ENCODE measurements at places on chromosomes 1 and 21.

DNA sequence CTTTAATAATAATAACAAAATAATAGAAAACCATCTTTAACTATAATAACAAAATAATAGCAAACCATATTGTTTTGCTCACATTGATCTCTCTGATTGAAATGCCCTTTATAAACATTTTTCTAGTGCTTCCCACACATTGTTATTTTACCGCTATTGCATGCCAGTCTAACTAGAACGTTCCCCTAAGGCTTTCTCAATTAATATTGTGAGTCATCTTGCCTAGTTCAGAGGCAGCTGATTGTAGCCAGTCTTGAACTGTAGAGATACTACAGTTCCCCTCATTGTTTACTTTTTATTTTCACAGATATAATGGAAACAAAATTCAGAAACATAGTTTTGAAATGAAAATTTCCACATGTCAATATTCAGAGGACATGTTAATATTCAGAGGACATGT lies 192.3 kb upstream of the ADGRL4 start:
- no peak overlapping the region for H3K4me3 ChIP-seq
- no peak for DNase-seq
- no peak overlapping the region for H3K27ac ChIP-seq
- H3K36me3 ChIP-seq = no peaks in the 10 kb centered on the region
- H3K27me3 ChIP-seq = no peaks in the 10 kb centered on the region

- H3K27ac ChIP-seq = no peak overlapping the region
- no peak overlapping the region for H3K4me3 ChIP-seq
- DNase-seq = no peak
- peaks cover 1% of the 10 kb centered on the region for H3K4me1 ChIP-seq
These were observed 51.2 kb downstream of the IL23R start for GRCh38 chr1:67217417-67217816.

DNA sequence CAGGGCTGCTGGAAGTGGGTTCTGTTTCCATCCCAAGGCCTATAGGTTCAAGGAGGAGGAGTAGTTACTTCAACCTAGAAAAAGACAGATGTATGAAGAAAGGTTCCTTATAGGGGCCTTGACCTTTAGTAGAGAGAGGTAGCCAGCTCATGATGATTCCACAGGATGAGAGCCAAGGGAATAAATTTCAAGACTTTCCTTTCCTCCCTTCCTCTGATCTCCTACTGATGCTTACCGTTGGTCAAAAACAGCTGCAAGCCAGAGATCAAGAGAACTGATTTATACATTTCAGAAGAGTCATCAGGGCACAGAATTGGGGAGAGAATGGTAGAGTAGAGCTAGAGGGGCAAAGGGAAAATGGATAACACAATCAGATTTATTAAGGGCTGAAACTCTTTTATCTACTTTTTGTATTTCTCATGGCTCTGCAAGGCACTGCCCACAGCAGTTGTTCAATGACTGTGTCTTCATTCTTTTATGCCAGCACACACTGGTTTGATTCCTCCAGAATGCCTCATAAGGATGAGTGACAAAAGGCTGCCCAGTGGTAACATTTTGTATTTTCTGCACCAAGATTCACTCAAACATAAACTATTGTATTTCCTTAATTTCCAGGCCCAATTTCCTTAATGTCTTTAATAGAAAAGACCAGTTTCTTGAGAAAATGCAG lies 37.4 kb downstream of the AK5 start:
- no peak overlapping the region for H3K27ac ChIP-seq
- no peaks in the 10 kb centered on the region for H3K36me3 ChIP-seq
- no peaks in the 10 kb centered on the region for H3K4me1 ChIP-seq
- no peak for DNase-seq
- H3K4me3 ChIP-seq = no peak overlapping the region
- H3K27me3 ChIP-seq = no peaks in the 10 kb centered on the region

GRCh38 chr21:42191696-42192595 lies 27.0 kb upstream of the ABCG1 start:
- no peak for DNase-seq
- no peaks in the 10 kb centered on the region for H3K27me3 ChIP-seq
- no peak overlapping the region for H3K27ac ChIP-seq
- no peaks in the 10 kb centered on the region for H3K36me3 ChIP-seq

DNA sequence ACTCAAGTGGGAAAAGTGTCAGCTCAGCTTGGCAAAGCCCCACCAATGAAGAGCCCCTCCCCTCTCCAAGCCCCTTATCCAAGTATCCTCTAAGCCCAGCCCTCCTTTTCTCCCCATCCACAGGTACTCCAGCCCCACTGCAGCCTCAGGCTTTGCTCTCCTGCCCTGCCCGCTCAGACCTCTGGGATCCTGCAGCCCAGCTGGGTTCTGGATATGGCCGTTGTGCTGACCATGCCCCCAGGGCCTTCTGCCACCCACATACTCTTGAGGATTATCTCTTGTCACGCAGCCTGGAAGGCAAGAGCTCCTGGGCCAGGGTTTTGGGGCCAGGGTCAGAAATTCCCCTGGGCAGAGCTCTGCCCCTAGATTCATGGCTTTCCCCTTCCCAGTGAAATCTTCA lies 4.7 kb downstream of the SHISA4 start:
- peaks cover 17% of the 10 kb centered on the region for H3K4me1 ChIP-seq
- H3K27me3 ChIP-seq = peaks cover 19% of the 10 kb centered on the region
- no peaks in the 10 kb centered on the region for H3K36me3 ChIP-seq

DNA sequence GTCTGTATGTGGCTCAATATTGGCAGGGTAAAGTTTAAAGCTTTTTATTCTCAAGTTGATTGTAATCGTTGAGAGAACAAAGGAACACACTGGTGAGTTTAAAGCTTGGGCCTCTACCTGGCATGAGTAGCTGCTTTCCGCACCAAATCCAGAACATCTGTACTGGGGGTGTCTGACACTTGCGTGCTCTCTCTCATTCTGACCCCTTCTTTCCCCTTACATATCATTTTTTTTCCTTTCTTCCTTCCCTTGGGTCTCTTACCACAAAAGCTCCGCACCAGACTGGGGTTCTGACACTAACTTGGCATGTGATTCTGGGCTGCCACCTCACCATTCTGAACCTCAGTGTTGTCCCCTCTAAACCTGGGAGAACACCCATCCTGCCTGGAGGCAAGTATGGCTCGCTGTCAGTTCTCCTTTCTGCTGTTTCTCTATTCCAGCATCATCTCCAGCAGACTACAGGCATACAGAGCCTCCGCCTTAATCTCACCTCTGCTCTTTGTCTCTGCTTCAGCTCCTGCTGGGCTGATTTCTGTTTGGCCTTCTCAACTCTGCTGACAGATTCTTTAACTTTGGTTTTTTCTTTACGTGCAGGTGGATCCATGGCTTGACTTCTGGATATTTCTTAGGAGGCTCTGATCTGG lies 859 bp upstream of the ERMAP start:
- peak overlapping the region; percentile 87 for H3K27ac ChIP-seq
- no peaks in the 10 kb centered on the region for H3K36me3 ChIP-seq
- H3K4me3 ChIP-seq = no peak overlapping the region
- H3K27me3 ChIP-seq = no peaks in the 10 kb centered on the region
- H3K4me1 ChIP-seq = peaks cover 17% of the 10 kb centered on the region
- DNase-seq = no peak

- no peaks in the 10 kb centered on the region for H3K4me1 ChIP-seq
- no peaks in the 10 kb centered on the region for H3K27me3 ChIP-seq
- DNase-seq = no peak
- no peak overlapping the region for H3K27ac ChIP-seq
- no peak overlapping the region for H3K4me3 ChIP-seq
These were observed 285.3 kb upstream of the VAMP3 start for GRCh38 chr1:7485826-7486225.

DNA sequence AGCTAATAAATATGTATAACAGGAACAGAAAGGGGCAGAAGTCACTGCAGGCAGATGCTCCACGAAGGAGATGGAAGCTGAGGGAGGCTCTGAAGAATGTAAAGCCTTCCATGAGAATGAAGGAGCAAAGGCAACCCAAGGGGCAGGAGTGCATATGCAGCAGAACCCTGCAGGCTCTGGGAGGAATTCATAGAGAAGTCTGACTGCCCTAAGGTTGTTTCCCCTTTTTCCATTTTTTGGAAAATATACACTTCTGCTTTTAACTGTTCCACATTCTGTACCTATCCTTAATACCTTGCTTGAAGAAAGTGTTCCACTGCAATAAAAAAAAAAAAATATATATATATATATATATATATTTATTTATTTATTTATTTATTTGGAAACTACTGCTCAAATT lies 69.6 kb downstream of the CD34 start:
- H3K27me3 ChIP-seq = no peaks in the 10 kb centered on the region
- peaks cover 18% of the 10 kb centered on the region for H3K36me3 ChIP-seq
- H3K27ac ChIP-seq = no peak overlapping the region
- peaks cover 77% of the 10 kb centered on the region for H3K4me1 ChIP-seq
- DNase-seq = no peak

DNA sequence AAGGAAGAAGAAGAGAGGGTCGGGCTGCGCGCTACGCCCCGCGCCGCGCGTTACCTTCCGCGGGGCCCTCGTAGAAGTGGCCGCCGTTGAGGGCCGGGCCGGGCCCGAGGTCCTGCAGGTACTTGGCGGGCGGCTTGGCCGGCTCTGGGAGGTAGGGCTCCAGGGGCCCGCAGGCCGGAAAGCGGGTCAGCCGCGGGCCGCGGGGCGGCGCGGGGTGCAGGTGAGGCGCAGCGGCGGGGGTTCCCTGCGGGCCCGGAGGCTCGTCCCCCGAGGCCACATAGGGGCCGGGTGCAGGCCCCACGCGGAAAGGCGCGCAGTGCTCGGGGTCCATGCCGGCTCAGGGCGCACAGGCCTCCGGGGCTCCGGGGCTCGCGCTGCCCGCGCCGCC lies 196 bp downstream of the ALX3 start:
- peaks cover 28% of the 10 kb centered on the region for H3K27me3 ChIP-seq
- H3K4me1 ChIP-seq = peaks cover 28% of the 10 kb centered on the region
- H3K36me3 ChIP-seq = no peaks in the 10 kb centered on the region
- H3K4me3 ChIP-seq = no peak overlapping the region
- no peak overlapping the region for H3K27ac ChIP-seq

DNA sequence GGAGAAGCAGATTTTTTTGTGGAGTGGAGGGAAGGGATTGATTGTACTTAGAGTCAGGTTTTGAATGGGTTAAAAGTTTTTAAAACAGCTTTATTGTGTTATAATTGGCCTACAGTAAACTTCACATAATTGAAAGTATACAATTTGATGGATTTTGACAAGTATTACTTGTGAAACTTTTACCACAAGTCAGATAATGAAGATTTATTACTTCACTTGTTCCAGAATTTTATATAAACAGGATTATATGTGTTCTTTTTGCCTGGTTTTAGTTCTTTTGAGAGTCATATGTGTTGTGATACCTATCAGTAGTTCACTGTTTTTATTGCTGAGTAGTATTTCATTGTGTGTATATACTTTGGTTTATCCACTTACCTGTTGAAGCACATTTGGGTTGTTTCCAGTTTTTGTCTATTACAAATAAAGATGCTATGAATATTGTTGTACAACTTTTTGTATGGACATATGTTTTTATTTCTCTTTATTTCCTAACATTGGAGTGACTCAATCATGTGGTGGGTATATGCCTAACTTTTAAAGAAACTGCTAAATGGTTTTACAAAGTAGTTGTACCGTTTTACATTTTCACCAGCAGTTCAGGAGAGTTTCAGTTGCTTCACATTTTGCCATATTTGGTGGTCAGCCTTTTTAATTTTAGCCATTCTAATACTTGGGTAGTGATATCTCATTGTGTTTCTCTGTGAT lies 71.0 kb downstream of the DYRK1A start:
- DNase-seq = no peak
- no peak overlapping the region for H3K4me3 ChIP-seq
- H3K4me1 ChIP-seq = peaks cover 90% of the 10 kb centered on the region
- no peaks in the 10 kb centered on the region for H3K36me3 ChIP-seq

GRCh38 chr1:190172651-190173430 lies 304.8 kb downstream of the BRINP3 start:
- no peak for DNase-seq
- no peak overlapping the region for H3K27ac ChIP-seq
- no peaks in the 10 kb centered on the region for H3K36me3 ChIP-seq
- H3K4me1 ChIP-seq = no peaks in the 10 kb centered on the region
- no peaks in the 10 kb centered on the region for H3K27me3 ChIP-seq
